ENCODE measurements at places on chromosomes 2 and 18. TPM values are rescaled to one million over a fixed set of nuclear protein-coding genes. Genes with fewer than 3 reads are reported as not detected.

DNA sequence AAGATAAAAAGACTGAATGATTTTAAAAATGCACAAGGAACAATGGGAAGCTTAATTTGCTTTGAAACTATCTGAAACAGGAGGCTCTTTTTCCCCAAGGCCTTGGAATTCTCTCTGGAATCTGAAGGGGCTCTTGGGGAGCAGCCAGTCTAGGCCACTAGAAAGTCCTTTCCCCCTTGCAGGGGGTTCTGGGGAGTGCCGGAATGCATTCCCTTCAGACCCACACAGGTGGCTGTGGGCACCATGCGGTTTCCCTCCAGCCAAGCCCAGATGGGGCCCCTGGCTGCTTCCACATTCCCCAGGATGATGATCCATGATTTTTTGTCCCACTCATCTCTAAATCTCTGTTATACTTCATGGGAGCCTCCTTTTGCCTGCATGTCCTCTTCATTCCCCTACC is 10.7 kb downstream of the GPR45 start:
- DNase-seq, result no peak

- no peak for DNase-seq
Measured at GRCh38 chr18:76264876-76265250, 230.2 kb downstream of the ZNF516 start.

DNA sequence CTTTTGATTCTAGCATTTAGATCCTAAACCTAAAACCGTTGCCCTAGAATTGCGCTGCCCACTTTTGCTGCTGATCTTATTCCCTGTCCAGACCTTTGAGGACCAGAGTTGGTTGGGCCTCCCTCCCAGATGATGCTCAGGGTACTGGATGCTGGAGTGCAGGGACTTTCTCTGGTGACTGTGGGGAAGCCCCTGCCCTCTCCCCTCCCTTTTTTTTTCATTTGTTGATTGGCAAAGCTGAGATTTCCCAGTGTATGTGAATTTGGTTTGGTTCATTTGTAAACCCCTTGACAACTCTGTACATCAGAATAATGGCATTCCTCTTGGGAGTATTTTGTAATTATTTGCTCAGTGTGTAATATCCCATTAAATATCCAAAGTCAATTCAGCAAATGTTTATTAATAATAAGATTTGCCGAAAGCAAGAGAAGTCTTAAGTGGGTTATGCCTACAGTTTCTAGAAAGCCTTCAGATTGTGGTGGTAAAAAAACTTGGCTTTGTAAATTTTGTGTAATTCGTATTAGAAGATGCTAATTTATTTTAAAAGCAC is 28.3 kb downstream of the RAB31 start:
- no peak for DNase-seq

- DNase-seq, result no peak
Measured at GRCh38 chr2:137983581-137983980, 19.3 kb downstream of the HNMT start.

- no peak for DNase-seq
Measured at GRCh38 chr18:49048396-49049020, 97.7 kb upstream of the SMAD7 start.

GRCh38 chr2:11566383-11566782 is 32.5 kb downstream of the GREB1 start:
- DNase-seq, result no peak

UGT1A8 gene
- total RNA-seq, result not detected
